ENCODE measurements at places on chromosomes 16 and 17.

GRCh38 chr17:72191921-72192799 is 71.3 kb downstream of the SOX9 start:
- DNase-seq = no peak

- DNase-seq = no peak
Observed at GRCh38 chr17:45104029-45104428, 28.3 kb downstream of the PLCD3 start.

GRCh38 chr17:18005496-18005895 is 32.8 kb downstream of the DRC3 start:
- no peak for DNase-seq

- no peak for DNase-seq
Observed at GRCh38 chr17:81294512-81295030, 536 bp downstream of the SLC38A10 start.

GRCh38 chr16:21162661-21163151 is 4.2 kb downstream of the LDAF1 start:
- DNase-seq = no peak
